ENCODE measurements at places on chromosomes 4 and X.

GRCh38 chr4:63528256-63528991 is 880.8 kb downstream of the TECRL start:
- DNase-seq: no peak

DNA sequence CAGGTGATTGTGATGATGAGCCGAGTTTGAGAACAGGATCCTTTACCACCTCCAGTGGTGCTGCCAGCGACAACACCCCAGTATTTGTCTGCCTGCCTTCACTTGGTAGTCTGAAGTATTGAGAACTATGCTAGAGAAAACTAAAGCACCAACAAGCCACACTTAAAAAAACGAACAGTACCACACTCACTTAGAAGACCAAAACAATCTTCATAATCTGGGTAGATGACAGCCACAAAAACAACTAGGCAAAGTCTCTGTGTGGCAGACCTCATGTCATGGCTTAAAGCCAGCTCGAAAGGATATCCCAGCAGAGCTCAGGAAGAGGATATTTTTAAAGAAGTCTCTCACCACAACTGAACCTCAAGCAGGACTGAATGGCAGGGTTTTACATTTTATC is 236.0 kb downstream of the GPC3 start:
- no peak for DNase-seq

GRCh38 chr4:53043055-53043454 is 180.9 kb downstream of the RASL11B start:
- DNase-seq: no peak

GRCh38 chr4:74308215-74308614 is at the start of gene EPGN:
EPGN (plus strand) TSS chr4:74308470; CDS start chr4:74308534, 64 bp downstream.
- DNase-seq: no peak

DNA sequence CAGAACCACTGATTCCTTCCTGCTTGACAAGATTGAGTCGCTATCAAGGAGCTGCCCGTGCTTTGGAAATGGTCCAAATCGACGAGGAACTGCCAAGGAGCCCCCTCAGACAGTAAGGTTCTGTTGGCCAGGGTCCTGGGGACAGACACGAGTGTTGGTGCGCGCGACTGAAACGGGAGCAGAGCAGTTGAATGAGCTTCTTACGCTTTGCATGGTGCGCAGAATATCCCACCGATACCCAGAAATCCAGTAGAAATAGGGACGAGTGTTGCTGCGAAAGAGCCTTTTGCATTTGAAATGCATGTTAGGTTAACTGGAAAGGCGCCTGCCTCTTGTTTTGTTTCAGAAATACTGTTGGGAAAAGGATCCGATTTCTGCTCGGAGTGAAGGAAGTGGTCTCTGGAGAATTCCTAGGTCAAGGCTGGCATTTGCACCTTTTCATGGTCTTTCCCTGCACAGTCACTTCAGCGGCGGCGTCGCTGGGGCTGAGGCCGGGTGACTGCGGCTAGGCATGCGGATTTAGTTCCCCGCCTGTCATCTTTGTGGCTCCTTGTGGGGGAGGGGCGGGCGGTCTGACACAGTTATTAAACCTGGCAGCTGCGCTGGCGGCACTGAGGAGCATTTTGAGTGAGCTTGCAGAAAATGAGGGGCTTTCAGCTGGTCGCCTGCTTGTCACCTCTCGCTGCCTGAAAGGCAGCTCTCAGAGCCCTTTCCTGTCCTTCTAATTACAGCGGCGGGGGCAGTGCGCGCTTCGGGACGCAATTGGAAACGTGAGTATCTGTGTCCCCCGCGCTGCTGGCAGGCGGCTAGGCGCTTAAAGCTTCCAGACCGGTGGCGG is 51.5 kb upstream of the TRIM2 start:
- no peak for DNase-seq

DNA sequence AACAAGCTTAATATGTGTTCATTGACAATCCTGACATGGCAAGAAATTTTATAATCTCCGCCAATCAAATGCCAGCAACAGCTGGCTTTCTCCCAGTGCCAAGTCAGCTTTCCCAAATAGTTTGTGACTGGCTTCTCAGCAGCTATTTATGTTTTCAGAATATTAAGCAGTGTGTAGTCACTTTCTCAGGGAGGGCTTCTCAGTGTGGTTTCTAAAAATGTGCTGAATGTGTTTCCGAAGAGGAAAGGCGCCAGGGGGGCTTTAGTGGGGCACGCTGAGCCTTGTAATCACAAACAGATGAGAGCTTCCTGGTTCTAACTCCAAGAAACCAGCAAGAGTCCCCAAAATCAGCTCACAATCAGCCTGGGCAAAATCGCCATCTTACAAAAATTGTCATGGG is 258.7 kb upstream of the CPEB2 start:
- no peak for DNase-seq

DNA sequence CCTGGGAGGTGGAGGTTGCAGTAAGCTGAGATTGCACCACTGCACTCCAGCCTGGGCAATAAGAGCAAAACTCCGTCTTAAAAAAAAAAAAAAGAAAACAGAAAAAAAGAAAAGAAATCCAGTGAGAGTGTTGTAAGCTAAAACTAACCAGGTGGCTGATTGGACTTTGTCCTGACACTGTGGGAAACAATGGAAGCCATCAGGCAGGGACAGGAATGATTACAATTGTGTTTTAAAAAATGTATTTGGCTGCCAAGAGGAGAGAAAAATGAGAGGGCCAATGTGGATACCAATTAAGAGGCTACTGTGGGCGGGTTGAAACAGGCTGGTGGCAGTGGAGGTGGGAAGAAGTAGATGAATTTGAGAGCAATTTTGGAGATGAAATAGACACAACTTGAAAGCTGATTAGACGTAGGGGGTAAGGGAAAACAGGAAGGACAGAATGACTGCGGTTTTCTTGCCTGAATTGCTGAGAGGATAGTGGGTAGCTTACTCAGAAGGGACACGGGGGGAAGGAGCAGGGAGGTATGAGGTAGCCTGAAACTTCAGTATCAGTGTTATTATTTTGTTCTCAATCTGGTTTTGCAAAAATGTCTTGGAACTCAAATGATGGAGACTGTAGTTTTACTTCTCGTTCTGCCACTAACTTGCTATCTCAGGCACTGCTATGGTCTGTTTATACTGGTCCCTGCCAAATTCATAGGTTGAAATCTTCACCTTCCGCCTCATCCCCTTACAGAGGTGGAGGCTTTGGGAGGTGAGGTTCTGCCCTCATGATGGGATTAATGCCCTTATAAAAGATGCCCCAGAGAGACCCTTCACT is 45.6 kb upstream of the CHRNA9 start:
- DNase-seq: no peak

Measured in NCI-H2029 treated with DMSO at 0.1 percent for 48 hours (cell line).